Stimulated activated CD4-positive, alpha-beta T cell treated with anti-CD3 and anti-CD28 coated beads, Interleukin-12 subunit alpha, Interleukin-12 subunit beta, amount 100 ng/mL, for 48 hours (primary cell): ENCODE measurements at places on chromosomes 1 and 21.

DNA sequence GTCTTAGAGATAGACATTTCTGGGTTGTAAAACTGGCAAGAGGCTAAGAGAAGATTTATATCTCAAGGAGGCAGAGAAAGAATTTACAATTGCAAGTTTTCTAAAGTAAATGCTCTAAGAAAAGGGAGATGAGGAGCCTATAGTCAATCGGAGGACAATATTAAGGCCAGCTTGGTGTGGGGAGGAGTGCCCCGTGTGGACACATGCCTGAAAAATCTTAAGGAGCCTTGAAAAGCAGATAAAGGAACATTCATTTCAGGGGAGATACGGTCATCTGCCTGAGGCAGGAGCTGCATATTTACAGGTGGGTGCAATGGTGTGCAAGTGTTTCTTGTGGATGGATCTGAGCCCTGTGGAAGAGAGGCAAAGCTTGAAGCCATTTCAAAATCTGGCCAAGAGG, 25.6 kb downstream of the FCRL2 start:
- DNase-seq = no peak

DNA sequence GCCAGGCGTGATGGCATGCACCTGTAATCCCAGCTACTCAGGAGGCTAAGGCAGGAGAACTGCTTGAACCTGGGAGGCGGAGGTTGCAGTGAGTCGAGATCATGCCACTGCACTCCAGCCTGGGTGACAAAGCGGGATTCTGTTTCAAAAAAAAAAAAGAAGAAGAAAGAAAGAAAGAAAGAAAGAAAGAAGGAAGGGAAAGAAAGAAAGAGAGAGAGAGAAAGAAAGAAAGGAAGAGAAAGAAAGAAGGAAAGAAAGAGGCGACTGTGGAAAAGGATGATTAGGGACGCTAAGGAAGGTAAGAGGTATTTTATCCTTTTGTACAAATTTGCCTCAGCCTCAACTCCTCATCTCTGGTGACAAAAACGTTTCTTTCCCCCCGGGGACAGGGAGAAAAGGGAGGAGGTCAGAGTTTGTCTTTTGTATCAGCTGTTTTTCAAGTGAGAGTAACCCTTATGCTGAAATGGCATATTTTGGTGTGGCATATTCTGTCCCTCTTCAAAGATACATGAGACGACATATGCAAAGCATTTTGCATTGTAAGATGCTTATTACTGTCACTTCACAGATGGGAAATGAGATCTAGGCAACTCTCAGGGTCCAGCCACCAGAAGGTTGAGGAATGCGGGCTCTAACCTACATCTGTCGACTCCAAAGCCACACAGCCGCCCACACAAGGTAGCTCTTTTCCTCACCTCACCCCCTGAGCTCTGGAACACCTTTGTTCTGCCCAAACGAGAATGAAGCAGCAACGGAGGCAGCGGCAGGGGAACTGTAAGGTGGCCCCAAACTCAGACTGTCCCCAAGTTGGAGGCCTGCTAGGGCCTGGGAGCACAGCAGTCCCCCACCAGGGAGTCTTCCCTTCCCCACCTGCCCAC, 38.0 kb downstream of the NUAK2 start:
- no peak for DNase-seq

DNA sequence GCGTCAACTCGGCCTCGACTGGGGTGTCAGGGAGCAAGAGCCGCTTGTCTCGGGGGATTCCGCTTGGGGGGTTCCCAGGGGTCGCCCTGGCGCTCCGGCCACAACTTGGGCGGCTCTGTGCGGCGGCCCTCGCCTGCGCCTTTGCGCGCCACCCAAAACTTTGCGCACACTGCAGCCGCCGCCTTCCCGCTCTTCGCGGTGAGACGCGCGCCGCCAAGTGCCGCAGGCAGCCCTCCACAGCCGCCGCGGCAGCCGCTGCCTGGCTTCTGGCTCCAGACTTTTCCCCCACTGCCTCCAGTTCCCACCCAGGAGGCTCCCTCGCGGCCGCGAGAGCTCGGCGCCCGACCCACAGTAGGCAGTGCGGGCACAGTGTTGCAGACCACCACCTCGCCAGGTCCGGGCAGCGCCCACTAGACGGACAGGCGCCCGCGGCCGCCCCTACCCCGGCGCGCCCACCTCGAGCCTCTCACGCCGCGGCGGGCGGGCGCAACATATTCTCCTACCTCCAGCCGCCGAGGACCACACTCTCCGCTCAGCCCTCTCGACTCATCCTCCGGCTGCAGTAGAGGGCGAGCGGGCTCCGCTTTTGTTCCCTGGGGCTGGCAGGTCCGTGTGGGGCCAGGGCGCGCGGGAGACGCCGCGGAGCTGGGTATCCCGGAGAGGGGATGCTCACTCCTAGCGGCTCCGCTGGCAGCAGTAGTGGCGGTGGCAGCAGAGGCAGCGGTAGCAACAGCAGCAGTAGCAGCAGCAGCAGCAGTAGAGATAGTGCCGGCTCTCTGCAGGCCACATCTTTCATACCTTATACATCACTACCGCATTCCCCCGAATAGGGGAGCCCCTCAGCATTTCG, 296.6 kb downstream of the OMA1 start:
- no peak for DNase-seq

- DNase-seq = no peak
Measured at GRCh38 chr1:153251988-153252387, 7.5 kb upstream of the LORICRIN start.

DNA sequence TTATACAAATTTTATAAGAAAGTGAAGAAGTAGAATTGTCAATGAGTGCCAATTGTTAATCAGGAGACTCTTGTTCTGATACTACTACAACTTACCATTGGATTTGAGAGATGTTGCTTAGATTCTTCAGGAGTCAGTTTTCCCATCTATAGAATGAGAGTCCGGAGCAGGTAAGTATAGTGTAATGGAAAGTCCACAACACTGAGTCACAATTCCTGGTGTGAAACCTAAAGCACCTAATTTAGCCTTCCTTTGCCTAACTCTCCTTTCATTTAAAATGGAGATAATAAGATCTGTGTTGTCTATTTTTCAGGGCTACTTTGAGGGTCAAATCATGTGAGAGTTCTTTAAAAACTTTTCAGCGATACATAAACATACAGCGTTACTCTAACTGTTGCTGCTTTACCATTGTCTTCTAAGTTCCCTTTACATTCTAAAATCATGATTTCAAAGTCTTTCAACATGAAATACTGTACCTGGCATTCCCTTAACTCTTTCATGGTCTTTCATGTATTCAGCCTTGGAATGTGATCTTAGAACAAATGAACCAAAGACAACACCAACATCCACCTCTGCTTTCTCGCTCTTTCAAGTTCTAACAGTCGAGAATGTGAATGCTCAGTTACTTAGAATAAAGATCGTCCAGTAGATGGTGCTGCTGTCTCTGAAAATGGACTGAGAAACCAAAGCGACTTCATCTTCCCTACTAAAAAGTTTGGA, 90.9 kb downstream of the SLC30A10 start:
- no peak for DNase-seq

GRCh38 chr1:116769561-116769977, 15.3 kb downstream of the CD2 start:
- DNase-seq = peak; percentile 69

GRCh38 chr1:203644661-203645510, 18.3 kb downstream of the ATP2B4 start:
- DNase-seq = no peak

DNA sequence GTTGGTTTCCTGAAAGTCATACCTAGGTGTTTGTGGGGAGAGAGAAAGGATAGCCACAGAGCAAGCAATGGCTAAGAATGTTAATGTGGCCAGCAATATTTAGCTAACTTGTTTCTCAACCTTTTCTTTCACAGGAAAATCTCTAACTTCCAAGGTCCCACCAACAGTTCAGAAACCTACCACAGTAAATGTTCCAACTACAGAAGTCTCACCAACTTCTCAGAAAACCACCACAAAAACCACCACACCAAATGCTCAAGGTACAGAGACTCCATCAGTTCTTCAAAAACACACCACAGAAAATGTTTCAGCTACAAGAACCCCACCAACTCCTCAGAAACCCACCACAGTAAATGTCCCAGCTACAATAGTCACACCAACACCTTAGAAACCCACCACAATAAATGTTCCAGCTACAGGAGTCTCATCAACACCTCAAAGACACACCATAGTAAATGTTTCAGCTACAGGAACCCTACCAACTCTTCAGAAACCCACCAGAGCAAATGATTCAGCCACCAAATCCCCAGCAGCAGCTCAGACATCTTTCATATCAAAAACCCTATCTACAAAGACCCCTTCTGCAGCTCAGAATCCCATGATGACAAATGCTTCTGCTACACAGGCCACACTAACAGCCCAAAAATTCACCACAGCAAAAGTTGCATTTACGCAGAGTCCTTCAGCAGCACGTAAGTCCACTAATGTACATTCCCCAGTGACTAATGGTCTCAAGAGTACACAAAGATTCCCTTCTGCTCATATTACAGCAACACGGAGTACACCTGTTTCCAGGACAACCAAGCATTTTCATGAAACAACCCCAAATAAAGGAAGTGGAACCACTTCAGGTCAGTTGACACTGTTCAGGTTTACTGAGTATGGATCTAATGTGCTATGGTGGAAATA, 15.3 kb downstream of the CD55 start:
- peak; percentile 69 for DNase-seq

- no peak for DNase-seq
Measured at GRCh38 chr1:62198069-62198780, 3.6 kb downstream of the L1TD1 start.

DNA sequence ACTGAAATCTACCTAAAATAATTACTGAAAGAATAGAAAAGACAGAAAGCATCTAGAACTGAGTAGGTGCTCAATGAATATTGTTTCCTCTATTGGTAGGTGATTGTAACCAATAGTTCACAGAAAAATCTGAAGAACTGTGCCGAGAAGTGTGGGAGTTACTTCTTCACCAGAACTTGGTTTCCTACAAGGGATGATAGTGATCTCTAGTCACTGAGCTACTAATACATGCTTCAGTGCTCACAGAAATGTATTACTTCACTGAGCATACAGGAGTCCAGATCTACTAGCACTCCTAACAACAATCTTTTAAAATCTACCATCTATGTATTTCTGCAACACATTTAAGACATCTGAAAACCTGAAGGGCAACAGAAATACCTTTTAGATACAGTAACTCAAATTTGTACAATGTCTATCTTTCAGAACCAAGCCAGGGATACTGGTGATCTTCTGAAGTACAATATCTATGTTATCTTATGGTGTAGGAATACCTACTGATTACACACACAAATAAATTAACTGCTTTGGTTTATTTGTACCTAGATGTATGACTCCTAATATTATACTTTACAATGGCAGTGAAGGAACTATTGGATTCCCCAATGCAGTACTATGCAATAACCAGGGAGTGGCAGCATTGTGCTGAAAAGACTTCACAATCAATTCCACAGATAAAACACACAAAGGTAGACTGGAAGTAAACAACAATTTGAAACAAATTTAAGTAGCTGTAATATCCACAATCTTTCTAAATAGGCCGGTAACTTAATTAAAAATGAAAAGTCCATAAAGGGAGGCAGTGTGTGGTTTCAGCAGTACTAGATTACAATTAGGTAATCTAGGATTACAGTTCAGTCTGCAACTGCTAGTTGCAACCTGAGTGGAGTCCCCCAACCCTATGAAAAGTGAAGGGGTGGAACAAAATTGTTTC, 243.0 kb downstream of the SLC45A1 start:
- no peak for DNase-seq
